NCI-H345 (cell line): ENCODE measurements at places on chromosomes 3 and 15.

- DNase-seq: no peak
Measured at GRCh38 chr3:52126036-52126435, 28.2 kb downstream of the POC1A start.

- DNase-seq: no peak
Measured at GRCh38 chr15:89150287-89150686, 62.0 kb downstream of the ABHD2 start.

- no peak for DNase-seq
Measured at GRCh38 chr3:69774029-69774428, 34.8 kb downstream of the MITF start.

DNA sequence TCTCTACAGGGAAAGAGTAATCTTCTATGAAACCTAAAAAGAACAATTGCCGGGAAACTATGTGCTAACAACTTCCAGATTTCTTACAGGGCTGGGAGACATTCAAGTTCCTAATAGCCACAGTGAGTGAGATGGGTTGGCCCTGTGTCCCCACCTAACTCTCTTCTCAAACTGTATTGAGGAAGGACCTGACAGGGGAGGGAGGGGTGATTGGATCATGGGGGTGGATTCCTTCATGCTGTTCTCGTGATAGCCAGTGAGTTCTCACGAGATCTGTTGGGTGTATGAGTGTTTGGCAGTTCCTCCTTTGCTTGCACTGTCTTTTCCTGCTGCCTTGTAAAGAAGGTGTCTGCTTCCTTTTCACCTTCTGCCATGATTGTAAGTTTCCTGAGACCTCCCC is 958.7 kb downstream of the AGBL1 start:
- no peak for DNase-seq

- DNase-seq: no peak
Measured at GRCh38 chr3:115598216-115598615, 25.1 kb upstream of the GAP43 start.

- DNase-seq: no peak
Measured at GRCh38 chr3:150357923-150358607, 50.0 kb upstream of the TSC22D2 start.

DNA sequence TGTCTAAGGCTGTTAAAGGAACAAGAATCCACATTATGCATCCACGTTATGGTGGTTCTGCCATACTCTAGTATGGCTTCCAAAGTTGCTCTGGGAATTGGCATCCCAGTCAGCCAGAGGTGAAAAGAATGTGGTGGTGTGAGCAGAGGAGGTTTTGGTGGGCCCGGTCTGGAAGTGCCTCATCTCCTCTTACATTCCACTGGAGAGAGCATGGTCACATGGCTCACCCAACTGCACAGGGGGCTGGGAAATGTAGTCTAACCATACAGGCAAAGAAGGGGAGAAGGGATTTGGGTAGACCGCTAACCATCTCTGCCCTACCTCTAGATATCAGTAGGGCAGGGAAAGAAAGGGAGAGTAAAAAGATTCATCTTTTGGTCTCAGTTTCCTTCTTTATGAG is 3.2 kb upstream of the HEG1 start:
- no peak for DNase-seq

DNA sequence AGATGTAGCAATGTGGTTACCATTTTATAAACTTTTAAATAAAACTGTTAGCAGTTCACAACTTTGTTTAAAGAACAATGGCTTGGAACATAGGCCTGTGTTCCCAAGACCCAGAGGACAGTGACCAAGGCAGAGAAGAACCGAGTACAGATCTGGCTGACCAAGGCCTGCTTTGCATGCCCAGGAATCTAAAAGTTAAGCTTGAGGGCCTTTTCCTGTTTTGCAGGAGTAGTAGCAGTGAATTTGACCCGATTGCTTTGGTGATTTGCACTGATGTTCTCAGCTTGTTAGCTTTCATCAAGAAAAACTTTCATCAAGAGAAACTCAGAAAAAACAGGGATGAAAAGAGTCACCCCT is 9.9 kb downstream of the FILIP1L start:
- DNase-seq: no peak

GRCh38 chr3:194974468-194975135 is 288.9 kb downstream of the FAM43A start:
- DNase-seq: no peak

GRCh38 chr3:79724206-79724605 is 43.6 kb downstream of the ROBO1 start:
- no peak for DNase-seq

DNA sequence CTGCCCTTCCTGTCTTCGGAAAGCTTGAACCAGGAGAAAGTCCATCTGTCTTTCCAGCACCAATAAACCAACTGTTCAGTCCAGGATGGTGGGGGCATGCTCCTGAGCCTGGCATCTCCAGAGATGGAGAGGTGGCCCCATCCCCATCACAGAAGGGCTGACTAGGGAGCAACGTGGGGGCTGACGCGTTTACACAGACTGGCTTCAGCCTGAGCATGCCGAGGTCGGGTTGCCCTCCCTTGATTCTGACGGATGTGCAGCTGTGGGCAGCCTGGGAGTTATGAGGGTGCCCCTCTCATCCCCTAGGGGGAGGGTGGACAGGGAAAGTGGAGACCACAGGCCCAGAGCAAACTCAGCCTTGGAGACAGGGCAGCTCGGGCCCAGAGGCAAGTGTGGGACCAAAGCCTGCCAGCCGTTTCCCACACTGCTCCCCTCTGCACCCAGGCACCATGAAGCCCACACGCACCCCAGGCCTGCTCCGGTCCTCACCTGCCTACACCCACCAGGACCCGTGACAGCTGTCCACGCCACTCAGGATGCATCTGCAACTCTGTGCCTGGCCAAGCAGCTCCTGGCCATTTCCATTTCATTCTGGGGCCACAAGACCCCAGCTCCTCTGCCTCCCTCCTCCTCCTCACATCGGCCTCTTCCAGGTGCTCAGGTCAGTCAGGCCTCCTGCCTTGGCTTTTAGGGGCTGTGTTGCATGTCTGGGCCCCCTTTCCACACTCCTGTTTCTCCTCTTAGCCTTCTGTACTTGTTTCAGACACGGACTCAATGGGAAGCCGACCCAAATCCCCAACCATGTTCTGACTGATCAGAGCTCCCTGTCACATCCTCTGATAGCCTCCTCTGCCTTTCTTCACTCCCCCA is 48.2 kb upstream of the SLC41A3 start:
- no peak for DNase-seq

GRCh38 chr15:73928241-73928579 is 1.9 kb downstream of the LOXL1 start:
- DNase-seq: no peak

DNA sequence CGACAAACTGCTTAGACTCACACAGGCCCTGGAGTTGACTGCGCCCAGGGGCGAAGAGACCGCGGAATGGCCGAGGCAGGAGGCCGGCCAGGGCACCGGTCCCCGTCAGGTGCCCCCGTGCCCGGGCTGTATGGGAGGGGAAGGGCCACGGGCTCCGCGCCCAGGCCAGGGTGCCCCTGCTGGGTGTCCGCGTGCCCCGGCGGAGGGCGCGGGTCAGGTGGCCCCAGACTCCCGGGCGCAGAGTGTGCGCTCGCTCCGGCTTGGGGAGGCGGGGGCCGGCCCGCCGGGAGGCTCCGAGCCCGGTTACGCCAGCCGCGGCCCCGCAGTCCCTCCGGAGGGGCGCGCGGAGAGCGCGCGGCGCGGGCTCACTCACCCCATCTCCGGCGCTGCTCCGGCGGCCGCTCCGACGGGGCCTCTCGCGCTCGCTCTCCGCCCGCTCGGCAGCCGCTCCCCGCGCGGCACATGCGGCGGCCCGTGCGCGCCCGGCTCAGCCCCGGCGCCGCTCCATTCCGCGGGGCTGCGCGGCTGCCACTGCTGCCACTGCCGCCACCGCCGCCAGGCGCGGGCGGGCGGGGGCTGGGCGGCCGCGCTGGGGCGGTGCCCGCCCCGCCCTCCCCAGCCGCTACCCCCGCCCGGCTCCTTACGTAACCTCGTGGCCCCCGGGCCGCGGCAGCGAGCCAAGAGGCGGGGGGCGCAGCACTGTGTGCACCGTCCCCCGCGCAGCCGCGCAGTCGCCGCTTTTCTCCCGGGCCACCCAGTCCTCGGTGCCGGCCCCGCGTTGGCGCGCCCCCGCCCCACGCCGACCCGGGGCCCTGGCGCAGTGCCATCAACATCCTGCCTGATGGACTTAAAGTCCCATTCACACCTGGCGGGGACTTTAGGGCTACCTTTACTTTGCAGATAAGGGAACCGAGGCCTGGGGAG is at the start of gene HOMER2:
HOMER2 (minus strand) TSS at position 563 of the 924 bp plus-strand sequence; CDS start at position 378, 185 bp downstream.
- peak; percentile 47 for DNase-seq

DNA sequence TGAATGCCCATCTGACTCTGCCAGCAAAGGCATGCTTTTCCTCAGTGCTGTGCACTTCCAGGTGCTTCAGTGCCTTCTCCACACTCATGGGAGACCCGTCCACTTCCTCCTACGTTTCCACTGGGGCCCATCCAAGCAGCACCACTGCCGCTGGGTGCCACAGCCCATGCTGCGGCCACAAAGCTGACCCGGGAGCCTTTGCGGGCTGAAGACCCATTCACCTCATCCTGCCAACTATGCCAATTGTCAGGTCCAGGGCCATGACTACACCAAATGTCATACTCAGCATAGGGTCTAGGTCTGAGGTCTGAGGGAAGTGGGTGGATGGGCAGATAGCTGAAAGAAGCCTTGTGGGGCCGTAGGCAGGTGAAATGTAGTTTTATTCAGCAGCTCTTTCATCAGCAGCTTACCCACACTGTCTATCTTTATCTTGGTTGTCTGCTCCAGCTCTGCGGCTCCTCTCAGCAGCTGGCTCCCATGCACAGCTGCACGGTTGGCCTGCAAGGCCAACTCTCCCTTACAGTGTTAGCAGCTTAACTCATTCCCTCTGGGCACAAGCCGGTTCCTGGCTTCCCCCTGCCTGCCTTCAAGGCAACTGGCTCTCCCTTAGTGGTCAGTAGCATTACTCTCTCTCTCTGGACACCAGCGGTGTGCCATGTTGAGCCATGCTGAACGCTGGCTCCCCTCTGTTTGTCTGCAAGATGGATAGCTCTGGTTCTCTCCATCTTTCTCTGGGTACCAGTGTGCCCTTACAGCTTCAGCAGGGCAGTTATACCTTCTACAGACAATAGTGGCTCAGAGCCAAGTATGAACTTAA is 63.7 kb upstream of the SIAH2 start:
- no peak for DNase-seq

- no peak for DNase-seq
Measured at GRCh38 chr15:41945221-41945620, 27.1 kb downstream of the EHD4 start.

DNA sequence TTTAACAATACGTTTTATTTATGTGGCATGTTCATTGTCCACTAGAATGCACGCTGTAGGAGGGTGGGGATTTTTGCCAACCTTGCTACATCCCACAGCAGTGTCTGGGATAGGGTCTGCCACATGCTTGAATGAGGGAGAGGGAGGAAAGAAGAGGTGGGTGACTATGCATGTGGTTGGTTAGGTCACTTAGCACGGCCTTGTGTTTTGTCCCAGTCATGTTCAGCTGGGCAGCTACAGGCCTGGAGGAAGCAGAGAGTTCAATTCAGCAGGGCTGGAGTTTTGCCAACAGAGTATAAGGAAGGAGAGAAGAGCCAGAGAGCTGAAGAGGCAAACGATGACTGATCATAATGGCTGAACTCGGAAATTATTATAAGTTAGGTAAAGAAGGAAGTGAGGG is 268.4 kb upstream of the NSMCE3 start:
- DNase-seq: peak; percentile 6

GRCh38 chr15:77905301-77905920 is 172.1 kb downstream of the TBC1D2B start:
- no peak for DNase-seq

- DNase-seq: no peak
Measured at GRCh38 chr3:10011631-10012030, 14.6 kb upstream of the FANCD2 start.

- DNase-seq: no peak
Measured at GRCh38 chr15:25931851-25932250, 68.7 kb upstream of the ATP10A start.

- peak; percentile 75 for DNase-seq
Measured at GRCh38 chr3:159804726-159805410, 183.8 kb upstream of the IL12A start.

DNA sequence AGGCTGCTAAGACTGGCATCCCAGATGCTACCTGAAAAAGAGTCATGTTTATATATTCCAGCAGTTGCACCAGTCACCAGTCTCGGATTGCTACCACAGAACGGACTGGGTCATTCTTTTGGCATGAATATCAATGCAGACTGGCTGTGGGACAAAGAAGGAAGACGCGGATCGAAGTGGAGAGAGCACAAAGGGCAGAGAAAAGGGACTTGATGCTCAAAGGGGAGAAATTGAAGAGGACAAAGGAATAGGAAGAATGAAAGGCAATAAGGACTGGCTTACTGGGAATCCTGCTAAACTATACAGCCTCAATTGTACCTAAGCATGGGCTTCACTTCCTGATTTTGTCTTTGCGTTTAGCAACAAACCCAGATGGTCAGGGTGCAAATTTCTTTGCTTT is 15.3 kb upstream of the DIS3L start:
- DNase-seq: no peak

GRCh38 chr3:33993631-33994030 is 195.2 kb downstream of the PDCD6IP start:
- no peak for DNase-seq

- DNase-seq: no peak
Measured at GRCh38 chr3:46900356-46900755, 22.8 kb downstream of the PTH1R start.

- no peak for DNase-seq
Measured at GRCh38 chr3:30692498-30693130, 86.2 kb downstream of the TGFBR2 start.

GRCh38 chr15:57735891-57736290 is 29.4 kb downstream of the POLR2M start:
- DNase-seq: no peak

DNA sequence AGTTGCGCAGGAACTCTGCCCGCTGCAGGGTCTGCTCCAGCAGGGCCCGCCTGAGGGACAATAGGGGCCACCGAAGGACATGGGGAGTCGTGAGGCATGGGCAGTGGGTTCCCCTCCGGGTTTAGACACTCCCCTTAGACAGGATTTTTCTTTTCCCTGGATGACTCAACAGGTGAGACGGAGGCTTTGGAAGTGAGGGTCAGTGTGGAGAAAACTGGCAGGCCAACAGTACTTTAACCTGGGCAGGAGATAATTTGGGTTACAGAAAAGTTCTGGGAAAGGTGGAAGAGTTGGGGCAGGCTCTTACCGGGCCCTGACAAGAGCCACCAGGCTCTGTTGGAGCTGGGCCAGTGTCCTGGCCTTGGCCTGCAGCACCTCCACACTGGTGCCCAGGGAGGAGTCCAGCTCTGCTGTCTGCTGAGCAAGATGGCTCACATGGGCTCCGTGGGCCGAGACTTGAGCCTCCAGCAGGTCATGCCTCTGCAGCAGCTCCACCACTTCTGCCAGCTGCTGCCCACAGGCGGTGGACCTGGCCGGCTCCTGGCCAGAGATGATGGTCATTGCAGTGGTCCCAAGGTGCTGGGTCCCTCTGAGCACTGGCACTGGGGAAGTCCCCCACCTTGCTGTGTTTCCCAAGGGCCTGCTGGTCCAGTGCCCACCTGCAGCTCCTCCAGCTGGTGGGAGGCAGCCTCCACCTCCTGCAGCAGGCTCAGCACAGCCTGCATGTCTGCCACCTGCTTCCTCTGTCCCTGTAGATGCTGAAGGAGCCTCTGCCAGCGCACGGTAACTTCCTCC is 11.0 kb downstream of the SPTBN5 start:
- DNase-seq: no peak

GRCh38 chr15:75673426-75674235 is 25.9 kb downstream of the SNX33 start:
- no peak for DNase-seq

GRCh38 chr15:89770041-89770440 is 6.1 kb upstream of the MESP2 start:
- no peak for DNase-seq
